ENCODE measurements at places on chromosomes 4 and X. TPM values are rescaled to one million over a fixed set of nuclear protein-coding genes. Genes with fewer than 3 reads are reported as not detected.

Gene ADH1B
- 418 TPM for total RNA-seq

Gene UGT2A1
- total RNA-seq, result not detected

Gene STPG2
- total RNA-seq, result 1.1 TPM

Gene PLRG1
- total RNA-seq, result 56.2 TPM

Gene CT47B1
- total RNA-seq, result not detected

Gene OTUD4
- 14.4 TPM for total RNA-seq

Gene PAPSS1
- 17.1 TPM for total RNA-seq

Gene VCX3B
- not detected for total RNA-seq

Gene UGT2B15
- not detected for total RNA-seq

Gene CFP
- total RNA-seq, result 14.5 TPM

DNA sequence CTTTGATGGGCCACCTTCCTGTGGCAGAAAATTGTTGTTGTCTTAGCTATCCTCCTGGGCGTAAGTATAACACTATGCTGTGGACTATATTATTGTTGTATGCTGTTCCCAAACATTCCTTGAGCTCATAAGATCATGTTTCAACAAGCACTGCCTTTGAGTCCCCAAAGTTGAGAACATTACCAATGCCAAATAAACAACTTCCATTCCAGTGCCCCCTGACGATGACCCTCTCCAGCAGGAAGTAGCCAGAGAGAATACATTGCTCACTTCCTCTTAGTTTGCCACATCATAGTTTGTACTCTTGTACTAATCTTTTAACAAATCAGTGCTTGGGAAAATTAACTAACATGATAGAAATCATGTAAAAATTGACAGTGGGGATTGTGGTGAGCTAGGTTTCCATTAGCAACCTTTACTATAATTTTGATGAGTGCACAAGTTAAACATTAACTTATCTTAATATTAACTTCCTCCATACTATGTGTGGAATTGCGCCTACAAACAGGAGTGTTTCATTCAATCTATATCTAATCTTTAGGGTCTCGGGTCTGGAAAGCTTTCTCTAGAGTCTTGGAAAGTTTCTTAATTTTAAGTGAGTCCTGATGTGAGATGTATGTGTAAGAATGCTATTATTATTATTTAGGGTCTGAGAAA, 20.3 kb upstream of the DHX15 start:
- no peak for DNase-seq

DNA sequence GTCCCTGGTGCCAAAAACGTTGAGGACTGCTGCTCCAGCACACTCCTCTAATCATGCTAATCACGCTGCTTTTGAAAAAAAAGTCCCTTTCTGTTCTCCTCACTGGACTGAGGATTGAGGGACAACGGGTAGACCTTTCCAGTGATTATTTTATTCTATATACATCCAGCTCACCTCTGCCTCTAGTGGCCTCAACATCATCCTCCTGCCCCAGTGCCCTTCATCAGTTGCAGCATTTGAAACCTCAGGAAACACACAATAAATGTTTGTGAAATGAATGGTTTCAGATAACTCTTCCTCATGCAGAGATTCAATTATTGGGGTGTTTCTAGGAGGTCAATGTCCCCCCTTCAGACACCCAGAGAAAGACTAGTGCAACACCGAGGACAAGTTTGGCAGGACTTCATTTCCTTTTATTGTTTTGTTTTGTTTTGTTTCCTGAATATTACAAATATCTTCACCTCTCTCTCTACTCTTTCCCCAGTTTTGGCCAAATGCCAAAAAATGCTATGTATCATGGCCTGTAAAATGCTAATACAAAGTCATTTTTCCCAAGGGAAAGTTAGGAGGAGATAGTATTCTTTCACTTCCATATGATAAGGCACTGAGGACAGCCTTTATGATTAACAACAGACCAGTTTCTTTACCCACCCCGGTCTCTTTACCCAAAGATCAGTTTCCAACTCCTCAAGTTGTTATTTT, 460.1 kb upstream of the SLIT2 start:
- no peak for DNase-seq

DNA sequence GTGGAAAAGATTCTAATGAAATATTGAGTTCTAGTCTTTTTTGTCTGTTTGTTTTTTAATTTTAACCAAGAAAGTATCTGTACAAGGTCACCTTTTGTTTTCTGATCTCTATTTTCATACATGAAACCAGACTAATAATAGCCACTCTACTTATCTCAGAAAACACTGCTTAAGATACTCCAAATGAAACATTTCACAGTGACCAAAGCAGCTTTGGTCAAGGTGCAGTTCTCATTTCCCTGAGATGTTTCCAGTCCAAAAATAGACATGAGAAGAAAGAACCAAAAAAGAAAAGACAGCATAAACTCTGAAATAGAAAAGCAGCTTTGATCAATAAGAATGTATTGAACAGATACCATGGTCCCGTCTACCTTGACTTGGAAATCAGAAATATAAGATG, 782.8 kb downstream of the RAB28 start:
- no peak for DNase-seq

DNA sequence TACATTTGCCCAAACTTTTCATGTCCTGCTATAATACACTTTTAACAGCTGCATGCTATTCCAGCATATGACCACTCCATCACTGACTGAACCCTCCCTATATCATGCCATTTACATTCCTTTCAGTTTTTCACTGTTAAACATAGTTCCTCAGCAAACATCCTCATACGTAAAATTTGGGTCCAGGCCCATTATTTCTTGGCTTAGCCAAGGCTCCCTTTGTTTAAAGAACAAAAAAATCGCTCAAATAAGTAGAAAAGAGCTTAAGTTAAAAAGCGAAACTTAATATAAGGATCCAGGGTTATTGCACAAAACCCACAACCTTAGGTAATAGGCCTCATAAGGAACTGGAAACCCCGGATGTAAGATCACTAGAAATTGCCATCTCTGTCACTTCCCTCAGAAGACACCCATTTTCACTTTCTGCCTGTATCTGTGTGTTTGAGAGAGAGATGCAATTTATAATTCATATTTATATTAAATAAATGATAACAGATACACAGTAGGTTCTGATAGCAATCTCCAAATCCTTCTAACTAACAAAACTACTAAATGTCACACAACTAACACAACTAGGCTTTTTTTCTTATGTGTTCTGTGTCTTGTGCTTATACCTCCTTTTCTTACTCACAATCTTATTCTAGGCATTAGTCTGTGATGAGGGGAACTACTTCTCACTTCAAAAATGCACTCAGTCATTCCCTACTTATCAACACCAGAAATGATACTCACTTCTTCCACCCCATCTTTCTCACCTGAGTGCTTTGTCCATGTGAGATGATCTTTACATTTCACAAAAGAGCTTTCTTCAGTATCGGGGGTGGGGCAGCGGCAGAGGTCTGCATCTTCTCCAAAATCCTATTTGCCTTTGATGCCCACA, 59.9 kb upstream of the FAM241A start:
- DNase-seq, result no peak

- DNase-seq, result no peak
Observed at GRCh38 chr4:42628740-42629139, 28.2 kb downstream of the ATP8A1 start.

- no peak for DNase-seq
Observed at GRCh38 chrX:9853307-9853706, 67.1 kb downstream of the SHROOM2 start.

- DNase-seq, result no peak
Observed at GRCh38 chrX:72107320-72107719, 24.4 kb downstream of the RTL5 start.

GRCh38 chr4:152032722-152033131, 271.9 kb upstream of the GATB start:
- DNase-seq, result peak; percentile 88

DNA sequence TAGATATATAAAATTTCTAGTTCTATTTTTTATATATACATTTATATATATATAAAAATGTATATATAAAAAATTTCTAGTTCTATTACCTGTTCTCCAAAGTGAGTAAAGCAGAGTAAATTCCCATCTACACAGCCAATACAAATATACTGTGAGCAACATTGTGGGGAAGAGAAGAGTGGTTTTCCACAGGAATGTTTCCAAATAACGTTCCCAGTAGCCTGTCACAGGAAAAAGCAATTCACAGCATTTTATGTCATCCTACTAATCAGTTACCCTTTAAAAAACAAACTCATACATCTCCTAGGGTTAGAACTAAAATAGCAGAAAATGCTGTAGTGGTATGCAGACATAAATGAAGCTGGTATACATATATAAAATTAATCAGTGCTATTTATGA, 44.5 kb downstream of the AASDH start:
- no peak for DNase-seq

DNA sequence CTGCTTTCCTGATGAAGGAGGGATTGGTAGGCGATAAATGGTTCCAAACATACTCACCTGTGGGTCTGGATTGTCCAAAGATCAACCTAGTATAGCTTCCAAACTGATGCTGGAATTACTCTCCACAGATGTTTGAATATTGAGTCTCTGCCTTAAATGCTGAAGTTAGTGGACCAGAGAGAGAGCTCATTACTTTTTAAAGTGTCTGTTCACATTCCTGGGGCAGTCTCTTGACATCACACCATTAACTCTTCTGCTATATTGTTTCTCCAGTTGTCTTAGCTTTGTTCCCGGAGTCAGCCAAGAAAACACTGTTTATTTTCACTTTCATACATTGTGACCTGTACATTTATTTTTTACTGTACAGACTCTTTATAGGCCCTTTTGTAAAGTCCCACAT, 35.4 kb downstream of the ARHGEF38 start:
- no peak for DNase-seq
